ENCODE measurements at places on chromosomes 7 and 10.
A peak's percentile ranks its signal among the peaks of the same experiment; 100 is the strongest.

DNA sequence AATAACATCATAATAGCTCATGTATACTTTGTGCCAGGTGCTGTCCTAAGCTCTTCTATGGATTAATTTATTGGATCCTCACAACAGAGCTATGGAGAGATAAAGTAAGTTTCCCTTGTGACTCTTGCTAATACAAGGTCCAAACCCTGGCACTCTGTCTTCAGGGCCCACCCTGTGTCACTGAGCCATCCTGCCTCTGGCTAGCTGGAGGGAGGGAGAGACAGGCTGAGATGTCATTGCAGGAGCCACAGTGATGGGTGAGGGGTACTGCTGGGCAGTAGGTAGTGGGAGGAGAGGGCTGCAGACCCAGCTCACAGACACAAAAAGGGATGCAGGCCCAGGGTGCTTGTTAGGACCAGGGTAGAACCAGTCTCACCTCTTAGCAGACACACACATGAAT is 16.9 kb downstream of the GCK start:
- no peak for DNase-seq

GRCh38 chr7:7100432-7100849 is 81.9 kb upstream of the C1GALT1 start:
- DNase-seq: no peak

- no peak for DNase-seq
Measured at GRCh38 chr7:19095353-19095860, 22.0 kb downstream of the TWIST1 start.

DNA sequence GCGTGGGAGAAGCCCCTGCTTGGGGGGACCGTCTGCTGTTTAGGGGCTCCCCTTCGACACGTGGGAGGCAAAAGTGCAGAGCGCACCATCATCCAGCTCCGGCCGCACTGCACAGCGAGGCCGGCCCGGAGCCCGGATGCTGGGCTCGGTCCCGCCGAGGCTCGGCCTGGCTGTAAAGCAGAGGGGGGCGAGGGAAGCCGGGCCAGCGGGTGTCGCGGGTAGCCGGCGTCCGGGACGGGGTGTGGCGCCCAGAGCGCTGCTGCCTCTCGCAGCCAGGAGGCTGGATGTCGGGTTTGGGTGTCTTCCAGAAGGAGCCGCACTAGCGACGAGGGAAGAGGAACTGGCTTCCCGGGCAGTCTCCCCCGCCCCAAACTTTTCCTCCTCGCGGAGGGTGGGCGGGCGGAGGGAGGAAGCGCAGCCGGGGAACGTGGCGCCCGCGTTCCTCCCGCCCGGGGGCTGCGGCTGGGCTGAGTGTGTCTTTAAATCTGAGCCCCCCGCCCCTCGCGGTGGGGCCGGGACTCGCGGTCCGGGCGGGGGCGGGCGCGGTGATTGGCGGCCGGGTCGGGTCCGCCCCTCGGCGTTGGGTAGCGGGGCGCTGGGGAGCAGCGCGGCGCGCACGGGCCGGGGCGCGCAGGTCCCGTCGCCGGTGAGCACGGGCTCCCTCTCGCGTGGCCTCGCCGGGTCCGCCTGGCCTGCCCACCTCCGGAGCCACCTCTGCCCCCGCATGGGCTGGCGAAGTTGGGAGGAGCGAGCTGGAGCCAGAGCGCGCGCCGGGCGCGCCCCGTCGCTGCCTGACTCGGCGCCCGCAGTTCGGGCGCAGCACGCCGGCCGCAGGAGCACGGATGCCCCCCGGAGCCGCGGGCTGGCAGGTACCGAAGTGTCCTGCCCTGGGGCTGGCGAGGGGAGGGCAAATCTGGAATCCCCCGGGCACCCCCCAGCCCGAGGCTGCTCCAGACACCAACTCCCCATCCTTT is at the start of gene PALD1:
Gene PALD1 (plus strand): TSS at position 577 of the 974 bp plus-strand sequence. CDS start 47,185 bp downstream, outside the sequence.
- DNase-seq: peak; percentile 83

DNA sequence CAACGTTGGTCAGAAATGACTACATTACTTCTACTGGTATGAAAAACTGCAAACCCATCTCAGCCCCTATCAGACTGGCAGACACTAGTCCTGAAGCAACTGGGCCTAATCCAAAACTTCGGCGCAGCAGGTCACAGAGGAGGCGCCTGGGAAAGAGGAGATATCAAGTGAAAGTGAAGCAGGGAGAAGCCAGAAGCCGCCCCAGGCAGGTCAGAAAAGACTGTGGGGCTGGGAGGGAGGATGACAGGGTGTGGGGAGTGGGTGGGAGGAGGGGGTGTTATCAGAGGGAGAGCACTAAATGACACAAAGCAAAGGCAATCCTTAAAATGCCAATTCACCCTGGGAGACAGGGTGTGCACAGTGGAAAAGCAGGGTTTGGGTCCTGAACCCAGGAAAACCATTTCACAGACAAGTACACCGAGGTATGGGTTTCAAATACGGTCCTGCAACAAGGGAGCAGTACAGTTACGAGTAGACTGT is 731 bp downstream of the CHCHD3 start:
- DNase-seq: no peak

All from ascending aorta (tissue), 2 donors.